Inflammatory macrophage treated with lipopolysaccharide for 1 hour (primary cell): ENCODE measurements at places on chromosomes 12 and 14.
A peak's percentile ranks its signal among the peaks of the same experiment; 100 is the strongest.

- DNase-seq, result peak; percentile 46
Measured at GRCh38 chr12:9049520-9050133, 60.3 kb downstream of the KLRG1 start.

- DNase-seq, result no peak
Measured at GRCh38 chr14:71358209-71358931, 451.1 kb downstream of the PCNX1 start.

- no peak for DNase-seq
Measured at GRCh38 chr12:64635356-64635998, 25.2 kb downstream of the RASSF3 start.

DNA sequence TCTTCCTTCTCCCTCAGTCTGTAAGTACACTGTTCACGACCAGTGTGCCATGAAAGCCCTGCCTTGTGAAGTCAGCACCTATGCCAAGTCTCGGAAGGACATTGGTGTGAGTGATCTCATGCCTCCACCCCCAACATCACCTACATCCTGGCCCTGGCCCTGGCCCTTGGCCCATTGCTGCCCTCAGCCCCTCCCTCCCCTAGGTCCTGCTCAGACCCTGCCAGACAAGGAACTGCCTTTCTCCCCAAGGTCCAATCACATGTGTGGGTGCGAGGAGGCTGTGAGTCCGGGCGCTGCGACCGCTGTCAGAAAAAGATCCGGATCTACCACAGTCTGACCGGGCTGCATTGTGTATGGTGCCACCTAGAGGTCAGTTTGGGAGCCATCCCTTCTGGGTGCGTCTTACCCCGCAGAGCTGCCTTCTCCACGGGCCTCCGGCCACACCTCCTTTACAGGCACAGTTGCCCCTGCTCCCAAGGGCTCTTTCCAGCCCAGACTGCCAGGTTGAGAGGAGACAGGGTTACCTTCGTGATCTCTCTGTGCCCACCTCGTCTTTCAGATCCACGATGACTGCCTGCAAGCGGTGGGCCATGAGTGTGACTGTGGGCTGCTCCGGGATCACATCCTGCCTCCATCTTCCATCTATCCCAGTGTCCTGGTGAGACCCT is 9.2 kb downstream of the DGKA start:
- DNase-seq, result peak; percentile 92

GRCh38 chr12:6903722-6904121 is 900 bp upstream of the LRRC23 start:
- no peak for DNase-seq

GRCh38 chr14:65937079-65937959 is 524.8 kb downstream of the FUT8 start:
- no peak for DNase-seq
